Activated B cell treated with CpG ODN at 0.5 μM for 24 hours (primary cell): ENCODE measurements at places on chromosomes 7 and 10.

- DNase-seq = no peak
Measured at GRCh38 chr7:64113981-64114380, 68.7 kb downstream of the ZNF727 start.

DNA sequence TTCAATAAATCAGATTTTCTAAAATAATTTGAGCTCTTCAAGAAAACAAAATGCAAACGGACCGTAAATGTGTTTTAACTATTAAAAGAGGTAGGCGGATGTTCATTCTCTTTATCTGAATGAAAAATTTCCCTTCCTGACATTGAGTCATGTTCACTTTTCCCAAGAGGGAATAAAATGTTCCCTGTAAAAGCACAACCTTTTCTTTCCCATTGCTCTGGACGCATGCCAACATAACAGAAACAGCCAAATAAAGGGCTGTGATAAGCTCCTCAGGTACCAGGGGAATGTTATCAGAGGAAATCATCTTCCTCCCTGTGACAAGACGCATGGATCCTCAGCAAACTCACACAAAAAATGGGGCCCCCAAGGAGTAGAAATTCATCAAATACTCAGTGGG, 251.8 kb downstream of the MTERF1 start:
- no peak for DNase-seq

DNA sequence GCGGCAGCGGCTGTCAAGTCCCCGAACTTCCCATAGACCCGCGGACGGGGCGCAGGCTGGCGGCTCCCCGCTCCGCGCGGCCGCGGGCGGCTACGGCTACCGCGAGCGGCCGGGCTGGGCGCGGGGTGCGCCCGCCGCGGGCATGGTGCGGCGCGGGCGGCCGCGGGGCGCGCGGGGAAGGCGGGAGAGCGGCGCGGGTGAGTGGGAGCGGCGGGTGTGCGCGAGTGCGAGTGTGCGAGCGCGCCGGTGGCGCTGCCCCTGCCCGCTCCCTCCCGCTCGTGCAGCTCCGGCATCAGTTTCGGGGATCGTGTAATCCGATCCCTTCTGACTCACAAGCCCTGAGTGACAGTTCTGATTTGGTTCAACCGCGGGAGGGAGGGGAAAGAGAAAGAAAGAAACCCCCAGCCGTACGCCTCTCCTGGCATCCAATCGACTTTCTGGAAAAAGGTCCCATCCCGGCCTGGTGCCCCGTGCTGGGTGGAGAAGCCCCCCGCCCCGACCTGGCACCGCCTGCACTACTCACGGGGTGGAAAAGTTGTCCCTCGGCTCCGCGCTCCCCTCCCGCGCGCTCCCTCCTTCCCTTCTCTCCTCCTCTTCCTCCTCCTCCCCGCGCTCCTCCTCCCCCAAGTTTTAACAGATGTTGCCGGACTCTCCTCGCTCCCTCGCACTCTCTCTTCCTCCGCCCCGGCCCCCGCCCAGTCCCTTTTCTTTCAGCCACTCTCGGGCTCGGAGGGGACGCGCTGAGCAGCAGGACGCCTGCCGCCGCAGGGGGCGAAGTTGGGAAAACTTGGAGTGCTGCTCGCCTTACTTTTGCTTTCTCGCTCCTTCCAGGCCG, at the start of gene GLI3:
GLI3 (minus strand) TSS at position 234 of the 835 bp plus-strand sequence. CDS start 13,956 bp downstream, outside the sequence.
- DNase-seq = no peak

DNA sequence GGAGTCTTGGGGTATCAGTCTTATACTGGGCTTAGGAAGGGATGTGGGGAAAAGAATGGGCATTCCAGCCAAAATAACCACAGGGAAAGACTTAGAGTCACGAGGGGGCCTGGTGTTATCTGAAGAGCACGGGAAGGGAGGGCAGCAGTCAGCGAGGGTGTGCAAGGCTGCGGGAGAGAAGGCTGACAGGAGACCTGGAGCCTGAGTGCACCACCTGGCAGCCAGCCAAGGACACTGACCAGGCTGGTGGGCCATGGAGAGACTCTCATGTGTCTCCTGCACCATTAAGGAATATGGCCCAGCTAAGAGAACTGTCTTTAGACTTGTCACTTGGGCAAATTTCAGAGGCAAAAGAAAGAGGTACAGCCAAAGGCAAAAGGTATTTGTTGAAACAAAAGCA, 69.6 kb downstream of the PKD1L1 start:
- DNase-seq = no peak

DNA sequence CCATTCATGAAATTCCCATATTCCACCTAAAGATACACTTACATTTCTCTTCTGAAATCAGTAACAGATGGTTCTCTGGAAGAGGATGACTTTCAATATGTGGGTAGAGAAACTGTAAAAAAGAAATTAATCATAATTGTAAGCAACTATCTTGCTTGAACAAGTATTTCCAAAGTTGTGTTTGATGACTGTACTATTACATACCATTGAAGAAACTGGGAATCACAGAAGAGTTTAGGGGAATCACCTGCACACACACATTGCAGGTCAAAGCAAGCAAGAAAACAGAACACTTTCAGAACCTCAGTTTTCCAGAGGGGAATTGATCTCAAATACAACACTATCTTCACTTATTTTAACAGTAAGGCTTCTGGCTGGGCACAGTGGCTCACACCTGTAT, 33.6 kb downstream of the GSAP start:
- no peak for DNase-seq

DNA sequence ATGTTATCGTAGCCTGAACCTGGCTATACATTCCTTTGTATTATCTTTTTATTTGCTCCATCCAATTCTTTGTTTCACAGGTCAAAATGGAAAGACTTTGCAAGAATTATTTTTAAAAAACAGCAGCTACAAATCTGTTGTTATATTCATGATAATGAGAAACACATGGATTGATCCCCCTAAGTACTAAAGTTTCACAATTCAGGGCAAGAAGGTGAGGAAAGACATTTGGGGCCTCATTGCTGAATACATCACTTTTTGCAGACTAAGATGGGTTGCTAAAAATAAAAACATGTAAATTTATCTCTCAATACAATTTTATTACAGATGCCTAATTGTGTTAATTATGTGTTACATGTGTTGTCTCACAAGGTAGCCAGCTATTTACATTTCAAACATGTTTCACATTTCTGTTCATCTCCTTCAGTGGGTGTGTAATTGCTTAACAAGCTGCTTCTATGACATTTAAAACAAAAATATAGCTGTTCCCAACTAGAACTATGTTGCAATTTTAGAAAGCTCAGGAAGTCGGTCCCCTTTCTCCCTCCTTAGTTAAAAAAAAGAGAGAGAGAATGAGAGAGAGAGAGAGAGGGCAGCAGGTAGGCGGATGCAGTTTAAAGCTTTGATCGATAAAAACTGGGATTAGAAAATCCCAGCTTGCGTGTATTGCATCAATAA, 606.3 kb upstream of the FZD8 start:
- DNase-seq = no peak
